Uterus (tissue), 4 donors: ENCODE measurements at places on chromosomes 4 and X.

DNA sequence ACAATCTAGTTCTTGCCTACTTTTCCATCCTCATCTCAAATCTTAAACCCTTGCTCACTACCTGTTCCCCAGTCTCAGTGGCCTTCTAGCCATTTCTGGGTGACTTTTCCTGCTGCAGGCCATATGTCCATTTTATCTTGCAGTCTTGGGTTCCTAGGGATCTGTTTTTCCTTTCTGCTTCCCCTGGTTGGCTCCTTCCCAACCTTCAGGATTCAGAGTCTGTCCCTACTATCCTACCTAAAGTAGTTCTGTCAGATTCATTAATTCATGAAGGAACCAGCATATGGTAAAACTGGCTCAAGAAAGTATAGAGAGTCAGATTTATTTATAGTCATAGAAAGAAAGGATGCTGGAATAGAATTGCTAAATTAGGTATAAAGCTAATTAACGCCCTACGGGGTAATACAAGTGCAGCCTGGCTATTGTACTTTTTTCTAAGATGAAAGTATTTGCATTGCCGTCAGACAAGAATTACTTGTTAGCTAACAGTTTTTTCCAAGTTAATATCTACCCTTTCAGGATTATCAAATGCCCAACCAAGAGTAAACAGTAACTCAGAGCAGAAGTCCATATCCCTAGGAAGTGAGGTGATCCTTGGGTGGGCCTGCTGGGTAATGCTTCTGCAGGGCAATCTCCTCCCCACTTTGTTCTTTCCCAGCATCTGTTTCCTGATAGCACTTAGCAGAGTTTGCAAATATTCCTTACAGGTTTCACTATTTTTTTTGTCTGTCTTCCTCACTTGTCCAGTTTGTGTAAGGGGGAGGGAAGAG lies 63.6 kb downstream of the REPS2 start:
- H3K27me3 ChIP-seq = no peaks in the 10 kb centered on the region
- no peaks in the 10 kb centered on the region for H3K4me1 ChIP-seq
- H3K27ac ChIP-seq = no peak overlapping the region
- H3K4me3 ChIP-seq = no peak overlapping the region
- H3K36me3 ChIP-seq = no peaks in the 10 kb centered on the region

DNA sequence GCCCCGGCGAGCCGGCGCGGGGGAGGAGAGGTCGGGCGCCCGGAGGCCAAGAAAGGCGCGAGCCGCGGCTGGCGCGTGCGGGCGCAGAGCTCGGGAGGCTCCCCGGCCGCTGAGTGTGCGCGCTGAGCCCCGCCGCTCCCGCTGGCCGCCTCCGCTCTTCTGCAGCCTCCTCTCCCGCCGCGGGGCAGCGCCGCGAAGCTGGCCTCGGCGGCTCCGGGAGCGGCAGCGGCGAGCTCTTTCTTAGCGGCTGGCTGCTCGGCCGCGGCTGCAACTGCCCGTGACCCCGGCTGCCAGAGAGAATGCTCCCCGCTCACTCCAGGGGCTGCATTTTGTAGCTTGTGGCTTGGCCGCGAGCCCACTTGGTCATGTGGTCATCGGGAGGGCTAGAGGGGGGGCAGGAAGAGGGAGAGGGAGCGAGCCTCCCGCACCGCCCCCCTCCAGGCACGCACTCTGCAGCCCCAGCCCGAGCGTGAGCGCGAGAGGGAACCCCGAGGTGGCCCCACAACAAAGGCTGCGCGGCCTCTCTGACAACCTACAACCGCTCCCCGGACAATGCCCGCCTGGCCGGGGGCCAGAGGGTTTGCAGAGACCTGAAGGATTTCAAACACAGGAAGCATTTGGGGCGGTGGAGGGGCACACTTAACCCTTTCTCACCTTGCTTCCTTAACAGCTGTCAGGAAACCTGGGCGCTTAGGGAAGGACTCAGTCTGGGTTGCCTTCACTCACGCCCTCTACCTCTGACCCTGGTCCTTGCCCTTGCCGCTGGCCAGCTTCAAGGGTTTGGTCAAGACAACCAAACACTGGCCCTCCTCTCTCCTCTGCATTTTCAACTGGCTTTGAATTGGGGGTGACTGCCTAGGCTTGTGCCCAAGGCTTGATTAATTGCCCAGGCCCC lies at the start of gene APLN:
Gene APLN, minus strand, starts transcription at position 305 of the 895 bp plus-strand sequence. CDS start 326 bp downstream, outside the sequence.
- H3K4me1 ChIP-seq = no peaks in the 10 kb centered on the region
- H3K27ac ChIP-seq = no peak within 1 kb of the TSS
- H3K36me3 ChIP-seq = no peaks in the 10 kb centered on the region
- no peaks in the 10 kb centered on the region for H3K27me3 ChIP-seq
- H3K4me3 ChIP-seq = peak within 1 kb of the TSS; percentile 23
- peak; percentile 40 for DNase-seq

DNA sequence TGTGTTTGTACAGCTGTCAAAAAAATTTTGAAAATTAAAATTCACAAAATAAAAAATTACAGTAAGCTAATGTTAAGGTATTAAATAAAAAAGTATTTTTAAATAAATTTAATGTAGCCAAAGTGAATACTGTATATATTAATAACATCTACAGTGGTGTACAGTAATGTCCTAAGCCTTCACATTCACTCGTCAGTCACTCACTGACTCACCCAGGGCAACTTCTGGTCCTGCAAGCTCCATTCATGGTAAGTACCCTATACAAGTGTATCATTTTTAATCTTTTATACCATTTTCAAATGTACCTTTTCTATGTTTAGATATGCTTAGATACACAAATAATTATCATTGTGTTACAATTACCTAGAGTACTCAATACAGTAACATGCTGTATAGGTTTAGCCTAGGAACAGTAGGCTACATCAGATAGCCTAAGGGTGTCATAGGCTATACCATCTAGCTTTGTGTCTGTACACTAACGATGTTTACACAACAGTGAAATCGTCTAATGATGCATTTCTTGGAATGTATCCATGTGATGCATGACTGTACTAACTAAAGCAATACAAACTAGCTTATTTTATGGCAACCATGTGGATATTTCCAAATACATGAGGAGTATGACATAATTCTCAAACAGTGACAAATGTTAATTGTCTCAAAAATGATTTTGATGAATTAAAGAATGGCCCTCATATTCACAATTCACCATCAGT lies 13.7 kb downstream of the DDX60 start:
- no peaks in the 10 kb centered on the region for H3K36me3 ChIP-seq
- H3K4me3 ChIP-seq = no peak overlapping the region
- no peaks in the 10 kb centered on the region for H3K4me1 ChIP-seq
- no peaks in the 10 kb centered on the region for H3K27me3 ChIP-seq
- no peak overlapping the region for H3K27ac ChIP-seq
- DNase-seq = no peak

GRCh38 chrX:15448010-15448639 lies 45.0 kb downstream of the PIR start:
- H3K4me1 ChIP-seq = no peaks in the 10 kb centered on the region
- no peak overlapping the region for H3K27ac ChIP-seq
- DNase-seq = no peak
- H3K36me3 ChIP-seq = no peaks in the 10 kb centered on the region
- H3K4me3 ChIP-seq = no peak overlapping the region
- no peaks in the 10 kb centered on the region for H3K27me3 ChIP-seq

- H3K4me3 ChIP-seq = no peak overlapping the region
- H3K4me1 ChIP-seq = peaks cover 15% of the 10 kb centered on the region
Observed at GRCh38 chr4:139795527-139796314, 130.1 kb downstream of the MGST2 start.

GRCh38 chr4:62709618-62710252 lies 1509.6 kb downstream of the ADGRL3 start:
- no peak overlapping the region for H3K4me3 ChIP-seq
- no peak for DNase-seq
- H3K27me3 ChIP-seq = no peaks in the 10 kb centered on the region
- no peaks in the 10 kb centered on the region for H3K4me1 ChIP-seq

DNA sequence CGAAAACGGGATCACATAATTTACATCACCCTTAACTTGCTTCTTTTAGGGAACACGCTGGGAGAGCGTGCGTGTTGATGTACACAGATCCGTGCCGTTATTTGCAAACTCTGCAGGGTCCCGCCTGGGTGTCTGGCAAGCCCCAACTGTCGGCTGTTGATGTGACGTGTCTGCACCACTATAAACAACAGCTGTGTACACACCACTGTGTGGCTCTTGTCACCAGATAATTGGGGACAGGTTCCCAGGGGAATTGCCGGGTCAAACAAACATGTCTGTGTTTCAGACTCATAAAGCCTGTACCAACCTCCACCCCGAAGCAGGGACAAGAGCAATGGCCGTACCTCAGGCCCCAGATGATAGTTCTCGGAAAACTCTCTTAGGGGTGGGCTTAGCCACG lies 105.0 kb upstream of the AFAP1 start:
- H3K27me3 ChIP-seq = no peaks in the 10 kb centered on the region
- no peaks in the 10 kb centered on the region for H3K36me3 ChIP-seq
- no peaks in the 10 kb centered on the region for H3K4me1 ChIP-seq

DNA sequence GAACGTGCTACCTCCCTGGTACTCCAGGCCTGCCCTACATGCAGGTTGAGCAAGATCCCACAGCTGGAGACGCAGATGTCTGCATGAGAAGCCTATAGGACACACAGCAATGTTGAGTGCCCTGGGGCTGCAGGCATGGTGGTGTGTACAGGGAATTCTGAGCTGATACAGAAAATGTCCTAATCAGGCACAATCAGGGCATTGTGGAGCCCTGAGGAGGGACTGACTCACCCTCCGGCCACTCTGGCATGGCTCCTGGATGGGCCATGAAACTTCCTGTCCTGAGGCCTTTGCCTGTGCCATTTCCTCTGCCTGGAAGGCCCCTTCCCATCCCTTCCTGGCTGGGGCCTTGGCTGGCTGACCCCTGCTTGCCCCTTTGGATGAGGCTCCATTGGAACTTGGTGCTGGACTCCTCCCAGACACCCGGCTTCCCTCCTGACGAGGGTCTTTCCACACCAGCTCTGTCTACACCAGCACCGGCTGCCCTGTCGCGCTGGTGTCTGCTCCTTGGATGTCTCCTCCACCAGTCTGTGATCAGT lies 16.7 kb upstream of the AFAP1 start:
- no peak overlapping the region for H3K4me3 ChIP-seq
- H3K27me3 ChIP-seq = no peaks in the 10 kb centered on the region
- H3K36me3 ChIP-seq = no peaks in the 10 kb centered on the region

DNA sequence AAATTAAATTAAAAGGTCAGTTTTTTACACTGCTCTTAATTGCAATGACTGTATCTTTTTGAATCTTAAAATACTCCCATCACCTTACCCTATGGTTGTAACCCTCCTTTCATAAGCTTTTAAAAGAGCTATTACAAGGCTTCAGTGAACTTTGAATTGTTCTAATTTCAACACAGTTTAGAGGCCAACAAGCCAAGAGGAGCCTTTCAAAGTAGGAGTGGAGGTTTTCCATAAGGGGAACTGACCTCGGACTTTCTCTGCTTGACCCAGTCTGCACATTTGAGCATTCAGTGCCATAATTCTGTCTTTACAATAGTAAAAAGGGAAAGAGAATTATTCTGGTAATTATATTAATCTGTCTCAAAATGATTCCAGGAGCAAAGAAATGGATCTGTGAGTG lies 98.9 kb downstream of the PARM1 start:
- DNase-seq = no peak
- no peak overlapping the region for H3K27ac ChIP-seq
- no peak overlapping the region for H3K4me3 ChIP-seq
- no peaks in the 10 kb centered on the region for H3K27me3 ChIP-seq

DNA sequence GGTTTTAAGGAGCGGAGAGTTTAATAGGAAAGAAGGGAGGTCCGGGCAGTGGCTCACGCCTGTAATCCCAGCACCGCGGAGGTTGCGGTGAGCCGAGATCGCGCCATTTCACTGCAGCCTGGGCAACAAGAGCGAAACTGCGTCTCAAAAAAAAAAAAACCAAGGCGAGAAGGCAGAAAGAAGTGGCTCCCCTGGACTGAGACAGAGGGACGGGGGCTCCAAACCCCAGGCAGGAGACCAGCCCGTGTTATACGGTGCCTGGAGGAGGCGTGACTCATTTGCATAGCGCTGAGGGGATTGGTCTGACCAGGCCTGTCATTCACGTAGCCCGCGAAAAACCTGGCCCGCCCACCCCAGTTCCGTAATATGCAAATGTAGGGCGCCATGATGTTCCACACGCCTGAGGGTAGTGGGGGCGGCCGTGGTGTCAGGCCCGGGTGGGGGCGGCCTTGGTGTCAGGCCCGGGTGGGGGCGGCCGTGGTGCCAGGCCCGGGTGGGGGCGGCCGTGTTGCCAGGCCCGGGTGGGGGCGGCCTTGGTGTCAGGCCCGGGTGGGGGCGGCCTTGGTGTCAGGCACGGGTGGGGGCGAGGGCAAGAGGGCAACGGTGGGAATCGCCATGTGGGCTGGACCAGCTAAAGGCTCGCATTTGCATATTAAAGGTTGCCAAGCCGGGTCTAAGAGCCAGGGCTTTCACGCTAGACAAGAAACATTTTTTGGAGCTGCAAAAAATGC lies 2.1 kb downstream of the PLCXD1 start:
- no peaks in the 10 kb centered on the region for H3K27me3 ChIP-seq
- peak overlapping the region; percentile 47 for H3K27ac ChIP-seq
- no peaks in the 10 kb centered on the region for H3K4me1 ChIP-seq
- peak; percentile 85 for DNase-seq

DNA sequence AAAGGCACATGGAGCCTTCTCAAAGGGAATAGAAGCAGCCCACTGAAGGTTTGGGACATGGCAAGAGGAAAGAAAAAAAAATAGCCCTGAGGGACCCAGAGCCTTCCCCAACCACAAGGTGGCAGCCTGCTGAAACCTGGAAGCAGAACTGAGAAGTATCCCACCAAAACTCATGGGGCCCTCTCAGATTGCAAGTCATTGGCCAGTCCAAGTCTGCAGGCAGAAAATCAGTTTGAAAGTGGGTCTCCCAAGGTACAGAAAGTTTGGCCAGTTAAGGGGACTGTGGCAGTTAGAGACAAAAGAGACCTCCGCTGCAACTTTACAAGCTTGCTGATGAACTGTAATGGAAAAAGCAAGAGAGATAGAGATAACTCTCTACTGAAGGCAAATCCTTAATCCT lies 155.8 kb downstream of the ANTXR2 start:
- H3K36me3 ChIP-seq = no peaks in the 10 kb centered on the region
- no peak overlapping the region for H3K4me3 ChIP-seq
- no peaks in the 10 kb centered on the region for H3K4me1 ChIP-seq
- no peaks in the 10 kb centered on the region for H3K27me3 ChIP-seq
- DNase-seq = no peak

- no peak overlapping the region for H3K4me3 ChIP-seq
- H3K27me3 ChIP-seq = no peaks in the 10 kb centered on the region
- H3K4me1 ChIP-seq = no peaks in the 10 kb centered on the region
Observed at GRCh38 chr4:165986956-165987698, 114.1 kb downstream of the TLL1 start.

DNA sequence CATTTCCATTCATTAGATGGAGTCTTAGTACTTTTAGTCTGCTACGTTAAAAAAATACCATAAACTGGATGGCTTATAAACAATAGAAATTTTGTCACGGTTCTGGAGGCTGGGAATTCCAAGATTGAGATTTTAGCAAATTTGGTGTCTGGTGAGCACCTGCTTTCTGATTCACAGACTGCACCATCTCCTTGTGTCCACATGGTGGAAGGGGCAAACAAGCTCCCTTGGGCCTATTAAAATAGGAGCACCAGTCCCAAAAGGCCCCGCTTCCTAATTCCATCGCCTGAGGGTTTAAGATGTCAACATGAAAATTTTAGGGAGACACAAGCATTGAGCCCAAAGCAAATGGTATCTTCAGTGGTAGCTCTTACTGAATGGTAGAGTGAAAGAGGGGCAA lies 120.5 kb upstream of the MAP9 start:
- H3K27me3 ChIP-seq = no peaks in the 10 kb centered on the region
- no peaks in the 10 kb centered on the region for H3K4me1 ChIP-seq
- DNase-seq = no peak
- no peak overlapping the region for H3K4me3 ChIP-seq
